Activated naive CD4-positive, alpha-beta T cell treated with Interleukin-2 at 50 U/mL for 16 hours (primary cell): ENCODE measurements at places on chromosomes 11 and 22.
A peak's percentile ranks its signal among the peaks of the same experiment; 100 is the strongest.

DNA sequence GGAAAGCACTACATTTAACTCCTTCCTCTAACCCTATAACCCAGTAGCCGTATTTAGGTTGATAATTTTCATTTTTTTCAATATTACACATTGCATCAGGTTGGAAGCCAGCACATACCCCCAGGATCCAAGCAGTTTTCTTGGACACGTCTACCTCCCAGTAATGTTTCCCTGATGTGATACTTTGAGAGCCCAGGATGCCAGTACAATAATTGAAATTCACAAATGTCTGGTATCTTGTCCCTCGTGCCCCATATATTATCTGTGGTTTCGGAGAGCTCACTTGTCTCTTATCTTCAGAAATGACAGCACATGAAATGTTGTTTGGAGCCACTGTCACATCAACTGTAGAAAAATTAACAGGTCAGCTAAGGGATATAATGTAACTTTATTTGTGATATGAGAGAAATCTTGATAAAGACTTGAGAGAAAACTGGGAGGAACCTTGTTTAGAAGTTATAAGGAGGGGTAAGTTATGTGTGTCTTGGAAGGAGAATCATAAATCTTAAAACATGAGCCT is 19.8 kb downstream of the TRIM5 start:
- DNase-seq, result no peak

DNA sequence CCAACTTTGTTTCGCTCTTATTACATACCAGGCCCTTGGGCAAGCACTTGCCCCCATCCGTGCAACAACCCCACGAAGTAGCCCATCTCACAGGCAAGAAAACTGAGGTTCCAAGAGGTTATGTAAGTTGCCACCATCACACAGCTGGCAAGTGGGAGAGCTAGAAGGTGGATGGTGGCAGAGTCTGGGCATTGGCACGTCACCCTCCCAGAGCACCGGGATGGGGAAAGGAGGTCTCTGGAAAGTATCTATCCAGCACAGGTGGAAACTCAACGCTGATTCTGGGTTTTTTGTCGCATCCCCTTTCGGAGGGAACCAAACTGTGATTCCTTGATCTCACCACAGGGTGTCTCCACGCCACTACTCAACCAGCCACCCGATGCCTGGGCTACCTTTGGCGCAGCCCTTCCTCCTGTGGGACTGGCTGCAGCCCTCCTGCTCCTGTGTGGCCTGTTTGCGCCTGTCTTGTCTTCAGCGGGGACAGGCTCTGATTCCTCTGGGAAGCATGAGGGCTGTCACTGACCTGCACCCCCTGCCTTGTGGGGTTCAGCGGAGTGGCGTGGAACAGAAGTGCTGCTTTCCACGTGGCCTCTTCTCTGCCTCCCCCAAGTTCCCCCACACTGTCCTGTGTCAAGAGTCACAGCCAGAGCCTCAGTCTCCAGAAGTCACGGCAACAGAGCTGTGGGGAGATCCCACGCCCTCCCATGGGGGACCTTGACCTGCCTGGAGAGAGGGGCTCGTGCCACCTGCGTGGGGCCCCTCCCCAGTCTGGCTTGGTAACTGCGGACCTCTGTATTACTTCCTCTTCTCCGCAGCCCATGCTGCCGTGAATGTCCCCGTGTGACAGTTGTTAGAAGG is 34.4 kb upstream of the TRIM29 start:
- peak; percentile 27 for DNase-seq

GRCh38 chr11:1953489-1954266 is 6.5 kb downstream of the MRPL23 start:
- no peak for DNase-seq

DNA sequence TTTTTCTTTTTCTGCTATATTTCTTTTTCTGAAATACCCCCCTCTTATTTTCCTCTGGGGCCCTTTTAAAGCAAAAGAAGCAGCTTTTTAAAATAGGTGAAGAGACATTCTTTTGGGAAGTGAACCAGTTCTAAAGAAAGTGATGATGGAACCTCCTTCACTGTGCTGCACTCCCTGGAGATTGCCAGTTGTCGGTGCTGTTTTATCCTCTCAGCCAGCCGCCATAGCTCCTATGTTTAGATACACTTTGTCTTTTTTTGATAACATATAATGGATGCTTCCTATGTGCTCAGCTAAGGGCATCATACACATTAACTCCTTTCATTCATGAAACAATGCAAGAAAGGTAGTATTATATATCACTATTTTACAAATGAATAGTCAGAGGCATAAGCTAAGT is 14.0 kb downstream of the CFAP300 start:
- DNase-seq, result no peak

DNA sequence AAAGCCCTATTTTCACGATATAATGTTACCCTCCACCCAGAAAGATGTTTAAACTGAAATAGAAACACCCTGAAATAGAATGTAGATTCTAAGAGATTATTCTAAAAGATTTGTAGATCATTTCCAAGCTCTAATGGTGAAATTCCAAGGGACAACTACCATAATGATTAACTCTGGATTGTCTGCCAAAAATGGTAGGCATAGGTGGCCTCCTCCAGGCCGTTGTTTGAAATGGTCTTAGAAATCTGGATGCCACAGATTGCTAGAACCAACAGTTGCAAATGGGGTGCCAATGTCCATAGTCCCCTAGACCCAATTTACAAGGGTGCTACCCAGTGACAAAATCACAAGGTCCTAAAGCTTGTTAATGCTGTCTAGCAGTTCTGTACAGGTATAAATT is 6.7 kb upstream of the SLC6A5 start:
- DNase-seq, result no peak

DNA sequence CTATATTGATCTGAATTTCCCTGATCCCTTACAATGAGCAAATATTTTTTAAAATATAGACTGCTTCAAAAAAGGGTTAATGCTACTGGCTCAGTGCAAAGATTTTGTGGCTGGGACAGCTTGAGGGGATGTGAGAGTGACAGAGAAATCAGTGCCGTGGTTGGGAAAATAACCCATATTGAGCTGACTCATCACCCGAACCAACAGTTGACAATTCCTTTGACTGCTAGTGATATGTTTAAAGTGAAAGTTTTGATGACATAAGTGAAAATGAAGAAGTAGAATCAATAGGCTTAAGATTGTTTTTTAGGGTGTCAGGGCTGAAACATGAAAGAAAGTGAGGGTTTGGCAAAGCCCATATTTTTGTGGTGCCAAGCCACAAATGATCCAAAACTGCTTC is 257.1 kb upstream of the TENM4 start:
- no peak for DNase-seq

DNA sequence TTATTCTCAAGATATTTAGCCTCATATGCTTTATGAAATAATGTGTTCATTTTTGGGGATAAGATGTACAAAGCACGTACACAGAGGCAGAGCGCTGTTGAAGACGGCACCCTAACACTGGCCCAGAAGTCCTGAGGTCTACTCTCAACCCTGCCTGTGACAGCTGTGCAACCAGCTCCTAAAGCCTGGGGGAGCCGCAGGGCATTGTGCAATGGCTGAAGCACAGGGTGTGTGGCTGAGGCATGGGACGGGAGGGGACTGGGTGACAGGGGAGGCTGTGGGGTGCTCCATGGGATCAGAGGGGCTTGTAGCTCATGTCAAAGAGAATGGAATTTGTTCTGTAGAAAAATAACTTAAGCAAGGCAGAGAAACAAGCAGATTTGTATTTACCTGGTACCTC is 27.7 kb downstream of the FAM227A start:
- no peak for DNase-seq

- DNase-seq, result no peak
Observed at GRCh38 chr22:17307566-17307965, 61.7 kb upstream of the CECR2 start.

DNA sequence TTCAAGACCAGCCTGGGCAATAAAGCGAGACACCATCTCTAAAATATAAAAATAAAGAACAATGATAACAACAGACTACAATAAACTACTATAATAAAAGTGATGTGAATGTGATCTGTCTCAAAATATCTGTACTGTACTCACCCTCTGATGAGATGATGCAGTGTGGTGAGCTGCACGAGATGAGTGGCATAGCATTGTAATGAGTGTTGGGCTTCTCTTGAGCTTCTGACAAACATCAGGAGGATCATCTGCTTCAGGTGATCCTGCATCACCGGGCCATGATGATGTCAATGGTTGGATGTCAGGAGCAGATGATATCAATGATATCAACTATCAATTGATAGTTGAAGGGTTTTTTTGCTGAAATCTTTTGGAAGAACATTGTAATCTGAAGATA is 52.4 kb upstream of the INCENP start:
- DNase-seq, result no peak

- no peak for DNase-seq
Observed at GRCh38 chr22:40426594-40427333, 56.4 kb downstream of the SGSM3 start.

GRCh38 chr11:44303401-44303938 is 6.5 kb downstream of the ALX4 start:
- no peak for DNase-seq

DNA sequence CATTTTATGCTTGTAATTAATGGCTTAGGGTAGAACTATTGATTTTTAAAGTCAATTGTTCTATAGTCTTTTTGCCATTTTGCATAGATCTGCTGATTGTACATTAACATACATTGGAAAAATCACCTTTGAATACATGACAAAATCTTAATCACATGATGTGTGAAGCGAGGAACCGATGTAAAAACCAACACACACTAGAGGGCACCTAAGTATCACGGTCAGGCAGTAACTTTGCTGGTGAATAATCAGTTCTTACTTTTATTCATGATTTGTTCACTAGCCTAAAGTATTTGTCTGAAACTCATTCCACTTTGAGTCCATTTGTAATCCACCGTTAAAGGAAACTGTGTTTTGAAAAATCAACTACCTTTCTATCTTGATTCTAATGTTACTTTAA is 28.2 kb downstream of the JHY start:
- DNase-seq, result no peak

DNA sequence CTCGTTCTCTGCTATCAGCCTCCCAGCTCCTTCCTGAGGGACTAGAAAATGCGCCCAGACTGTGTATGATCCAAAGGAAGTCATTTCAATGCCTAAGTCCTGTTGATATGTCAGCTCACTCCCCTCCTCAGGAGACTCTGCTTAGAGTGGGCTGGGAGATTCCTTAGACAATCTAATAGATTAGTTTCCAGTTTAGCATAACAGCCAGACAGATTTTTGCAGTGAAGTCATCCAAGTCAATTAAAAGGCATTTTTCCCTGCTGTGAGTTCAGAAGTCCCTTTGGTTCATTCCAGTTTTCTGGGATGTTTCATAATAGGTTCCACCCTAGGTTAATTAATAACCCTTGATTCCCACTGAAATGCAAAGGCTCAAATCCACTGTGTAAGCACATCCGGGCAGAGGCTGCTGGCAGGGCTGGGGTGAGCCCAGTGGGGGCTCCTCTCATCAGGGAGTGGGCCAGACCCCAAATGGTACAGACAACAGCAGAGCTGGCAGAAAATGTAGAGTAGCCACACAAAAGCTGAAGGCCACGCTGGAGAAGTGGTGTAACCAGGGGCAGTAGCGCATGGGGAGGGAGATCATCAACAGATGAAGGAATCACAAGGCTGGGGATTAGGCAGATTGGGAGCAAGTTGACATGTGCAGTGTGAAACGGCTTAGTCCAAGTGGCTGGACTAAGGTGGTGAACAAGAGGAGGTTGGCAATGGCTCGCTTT is 90.6 kb downstream of the SYN3 start:
- no peak for DNase-seq

- no peak for DNase-seq
Observed at GRCh38 chr22:45428391-45429385, 15.2 kb downstream of the RIBC2 start.

GRCh38 chr11:87740451-87740850 is 434.8 kb downstream of the RAB38 start:
- no peak for DNase-seq

DNA sequence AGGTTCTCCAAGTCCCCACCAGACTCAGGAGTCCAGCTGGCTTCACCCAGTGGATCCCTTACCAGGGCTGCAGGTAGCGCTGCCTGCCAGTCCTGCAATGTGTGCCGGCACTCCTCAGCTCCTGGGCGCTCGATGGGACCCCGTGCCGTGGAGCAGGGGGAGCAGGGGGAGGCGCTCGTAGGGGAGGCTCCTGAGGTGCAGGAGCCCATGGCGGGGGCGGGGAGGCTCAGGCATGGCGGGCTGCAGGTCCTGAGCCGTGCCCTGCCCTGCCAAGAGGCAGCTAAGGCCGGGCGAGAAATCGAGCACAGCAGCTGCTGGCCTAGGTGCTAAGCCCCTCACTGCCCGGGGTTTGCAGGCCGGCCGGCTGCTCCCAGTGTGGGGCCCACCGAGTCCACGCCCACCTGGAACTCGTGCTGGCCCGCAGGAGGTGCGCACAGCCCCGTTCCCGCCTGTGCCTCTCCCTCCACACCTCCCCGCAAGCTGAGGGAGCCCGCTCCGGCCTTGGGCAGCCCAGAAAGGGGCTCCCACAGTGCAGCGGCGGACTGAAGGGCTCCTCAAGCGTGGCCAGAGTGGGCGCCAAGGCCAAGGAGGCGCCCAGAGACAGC is 792.9 kb upstream of the CCDC179 start:
- no peak for DNase-seq

DNA sequence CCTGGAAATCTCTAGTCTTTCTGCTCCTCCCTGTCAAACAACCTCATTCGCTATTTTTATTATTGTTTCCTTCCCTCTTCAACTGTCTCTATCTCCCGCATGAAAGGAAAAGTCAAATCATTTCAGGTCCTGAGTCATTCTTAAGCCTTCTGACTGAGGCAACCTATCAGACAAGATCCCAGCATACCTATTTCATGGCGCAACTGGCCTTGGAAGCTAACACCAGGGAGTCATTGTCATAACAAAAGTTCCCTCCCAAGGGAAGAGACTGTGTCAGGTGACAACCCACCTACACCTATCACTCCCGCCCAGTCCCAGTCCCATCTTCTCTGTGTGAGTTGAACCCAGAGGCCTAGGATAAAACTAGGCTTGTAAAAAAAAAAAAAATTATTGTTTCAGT is 10.2 kb upstream of the ARHGAP42 start:
- DNase-seq, result no peak

- no peak for DNase-seq
Observed at GRCh38 chr11:125210066-125210465, 45.5 kb downstream of the PKNOX2 start.

DNA sequence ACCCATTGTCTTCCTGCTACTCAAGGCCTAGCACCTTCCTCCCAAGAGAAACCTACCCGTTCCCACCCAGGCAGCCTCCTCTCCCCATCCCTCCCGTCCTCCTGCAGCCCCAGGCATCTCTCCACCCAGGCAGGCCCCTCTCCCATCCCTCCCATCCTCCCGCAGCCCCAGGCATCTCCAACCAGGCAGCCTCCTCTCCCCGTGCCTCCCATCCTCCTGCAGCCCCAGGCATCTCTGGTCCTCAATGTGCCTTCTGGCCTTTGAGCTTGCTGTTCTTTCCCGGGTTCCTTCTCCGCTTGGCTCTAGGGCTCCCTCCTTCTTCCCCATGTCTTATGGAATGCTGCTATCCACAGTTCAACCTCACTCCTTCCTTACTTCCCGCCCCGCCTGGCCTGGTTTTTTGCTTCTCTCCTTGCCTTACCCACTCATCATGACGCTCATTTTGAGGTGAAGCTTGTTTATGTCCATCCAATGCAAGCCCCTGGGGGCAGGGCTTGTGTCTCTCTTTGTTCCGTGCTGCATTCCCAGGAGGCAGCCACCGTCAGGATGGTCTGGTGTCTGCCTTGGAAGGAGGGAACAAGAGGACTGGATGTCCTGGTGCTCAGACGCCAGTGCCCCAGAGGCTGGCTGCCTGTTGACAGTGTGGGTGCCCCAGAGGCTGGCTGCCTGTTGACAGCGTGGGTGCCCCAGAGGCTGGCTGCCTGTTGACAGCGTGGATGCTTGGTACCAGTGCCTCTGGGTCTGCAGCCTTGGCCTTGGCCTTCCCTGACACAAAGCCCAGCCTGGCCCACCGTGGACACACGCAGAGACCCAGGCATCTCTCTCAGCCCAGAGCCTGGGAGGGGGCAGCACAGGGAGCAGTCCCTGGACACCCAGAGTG is 815.7 kb downstream of the BRD1 start:
- no peak for DNase-seq

GRCh38 chr11:795634-796564 is 2.2 kb downstream of the SLC25A22 start:
- peak; percentile 86 for DNase-seq
